ENCODE measurements at places on chromosomes 7 and 10. TPM values are rescaled to one million over a fixed set of nuclear protein-coding genes. Genes with fewer than 3 reads are reported as not detected.

The PLAC9 gene
- total RNA-seq, result 34.9 TPM

The MSMB gene
- total RNA-seq, result not detected

The GIMAP8 gene
- 6.1 TPM for total RNA-seq

The AS3MT gene
- 13.1 TPM for total RNA-seq

The TMEM176B gene
- total RNA-seq, result 59.3 TPM

The ANKRD61 gene
- not detected for total RNA-seq

The IMMP2L gene
- 38.5 TPM for total RNA-seq

The PON1 gene
- total RNA-seq, result not detected

The PLPP4 gene
- not detected for total RNA-seq

The ZNF804B gene
- total RNA-seq, result not detected

The ARPC1A gene
- total RNA-seq, result 90.6 TPM

GRCh38 chr10:5679606-5680005, 5.0 kb upstream of the TASOR2 start:
- ATAC-seq, result no peak

DNA sequence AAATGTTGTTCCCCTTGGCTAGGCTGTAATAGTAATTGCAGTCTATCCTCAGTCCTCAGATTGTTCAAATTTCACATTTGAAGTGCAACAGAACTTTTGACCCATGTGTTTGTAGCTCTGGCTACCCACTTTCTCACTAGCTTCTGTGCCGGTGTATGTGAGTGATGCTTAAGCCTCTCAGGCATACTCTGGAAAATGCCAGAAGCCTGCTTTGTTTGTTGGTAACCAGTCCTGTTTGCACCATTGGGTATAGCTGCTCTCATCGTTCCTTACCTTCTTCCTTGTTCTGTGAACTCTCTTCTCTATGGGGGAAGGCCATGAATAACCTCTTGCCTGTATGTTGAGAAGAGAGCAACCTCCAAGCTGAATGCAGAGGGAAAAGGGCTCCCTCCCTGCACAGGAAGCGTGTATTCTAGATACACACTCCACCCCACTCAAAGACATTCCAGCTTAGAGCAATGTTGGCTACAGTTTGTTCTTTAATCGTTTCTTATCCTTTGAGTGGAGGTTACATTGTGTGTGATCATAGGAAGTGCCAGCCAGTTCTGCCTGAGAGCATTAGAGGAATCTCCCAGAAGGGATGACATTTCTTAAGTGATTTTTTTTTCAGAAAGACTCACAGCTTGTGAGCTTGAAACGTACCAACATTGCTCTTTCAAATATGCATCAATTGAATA, 40.5 kb downstream of the C1QL3 start:
- no peak for ATAC-seq

GRCh38 chr7:151137076-151137675, 30.3 kb downstream of the GBX1 start:
- ATAC-seq, result no peak

DNA sequence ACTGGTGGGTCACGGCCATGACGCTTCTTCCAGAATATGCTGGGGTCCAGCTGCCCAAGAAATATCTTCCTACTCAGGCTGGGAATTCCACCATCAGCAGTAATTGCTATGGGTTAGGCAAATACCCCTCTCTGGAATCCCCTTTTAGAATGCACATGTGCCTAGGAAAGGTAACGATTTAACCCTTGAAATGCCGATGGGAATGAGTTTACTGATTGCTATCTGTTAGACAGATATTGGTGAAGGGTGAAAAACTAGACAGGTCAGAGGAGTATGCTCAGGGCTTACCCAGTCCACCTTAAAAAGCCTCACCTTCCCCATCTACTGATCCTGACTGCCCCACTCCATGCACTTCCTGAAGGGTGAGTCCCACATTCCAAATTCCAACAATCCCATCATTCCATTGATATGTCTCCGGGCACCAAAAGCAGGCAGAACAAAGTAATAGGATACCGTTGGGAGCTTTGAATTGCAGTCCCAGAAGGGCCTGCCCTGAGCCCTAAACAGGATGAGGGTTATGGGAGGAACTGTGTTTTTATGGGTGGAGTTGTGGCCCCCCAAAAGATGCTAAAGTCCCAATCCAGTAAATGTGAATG, 59.3 kb downstream of the DLG5 start:
- no peak for ATAC-seq

DNA sequence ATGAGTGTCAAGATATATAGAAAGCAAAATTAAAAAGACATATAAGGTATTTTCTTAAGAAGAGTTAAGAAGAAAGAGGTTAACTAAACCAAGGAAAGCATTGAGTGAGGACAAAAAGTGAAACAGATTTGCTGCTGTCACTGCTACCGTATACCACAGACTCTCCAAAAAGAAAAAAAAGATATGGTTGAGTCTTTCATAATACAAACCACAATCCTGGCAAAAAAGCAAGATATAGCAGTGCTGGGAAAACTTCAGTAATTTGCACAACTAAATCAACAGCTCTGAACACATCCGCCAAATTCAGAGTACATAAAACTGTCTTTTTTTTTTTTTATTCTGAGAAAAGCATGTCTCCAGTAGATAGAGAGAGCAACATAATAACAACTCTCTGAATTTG, 114.7 kb downstream of the ETV1 start:
- no peak for ATAC-seq

GRCh38 chr10:80829562-80829961, 291.9 kb downstream of the SH2D4B start:
- no peak for ATAC-seq

GRCh38 chr7:112630565-112630964, 149.8 kb downstream of the LSMEM1 start:
- ATAC-seq, result no peak

DNA sequence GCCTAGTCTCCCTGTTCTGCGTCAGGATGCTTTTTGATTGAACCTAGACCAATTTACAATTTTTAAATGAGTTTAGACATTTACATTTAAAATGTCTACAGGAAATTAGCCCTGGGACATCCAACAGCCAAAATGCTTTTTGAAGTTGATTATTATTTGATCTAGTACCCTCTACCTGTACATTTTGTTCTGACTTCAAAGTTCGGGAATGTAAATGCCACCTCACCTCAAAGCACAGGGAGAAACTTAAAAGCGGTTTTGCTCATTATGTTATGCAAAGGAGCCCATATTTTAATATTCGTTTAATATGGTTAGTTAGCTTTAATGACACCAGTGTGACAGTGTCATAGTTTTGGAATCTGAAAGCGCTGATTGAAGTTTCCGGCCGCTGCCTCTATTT, 80.1 kb upstream of the FAM204A start:
- no peak for ATAC-seq

DNA sequence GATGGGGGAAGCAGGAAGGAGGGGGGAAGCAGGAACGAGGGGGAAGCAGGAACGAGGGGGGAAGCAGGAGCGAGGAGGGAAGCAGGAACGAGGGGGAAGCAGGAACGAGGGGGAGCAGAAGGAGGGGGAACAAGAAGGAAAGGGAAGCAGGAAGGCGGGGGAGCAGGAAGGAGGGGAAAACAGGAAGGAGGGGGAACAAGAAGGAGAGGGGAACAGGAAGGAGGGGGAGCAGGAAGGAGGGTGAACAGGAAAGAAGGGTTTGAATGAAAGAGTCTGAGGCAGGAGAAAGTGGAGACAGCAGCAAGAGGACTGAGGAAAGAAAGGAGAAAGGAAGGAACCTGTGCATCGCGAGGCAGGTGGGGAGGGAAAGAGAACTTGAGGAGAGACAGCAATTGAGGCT, 256.6 kb downstream of the PTEN start:
- ATAC-seq, result no peak

DNA sequence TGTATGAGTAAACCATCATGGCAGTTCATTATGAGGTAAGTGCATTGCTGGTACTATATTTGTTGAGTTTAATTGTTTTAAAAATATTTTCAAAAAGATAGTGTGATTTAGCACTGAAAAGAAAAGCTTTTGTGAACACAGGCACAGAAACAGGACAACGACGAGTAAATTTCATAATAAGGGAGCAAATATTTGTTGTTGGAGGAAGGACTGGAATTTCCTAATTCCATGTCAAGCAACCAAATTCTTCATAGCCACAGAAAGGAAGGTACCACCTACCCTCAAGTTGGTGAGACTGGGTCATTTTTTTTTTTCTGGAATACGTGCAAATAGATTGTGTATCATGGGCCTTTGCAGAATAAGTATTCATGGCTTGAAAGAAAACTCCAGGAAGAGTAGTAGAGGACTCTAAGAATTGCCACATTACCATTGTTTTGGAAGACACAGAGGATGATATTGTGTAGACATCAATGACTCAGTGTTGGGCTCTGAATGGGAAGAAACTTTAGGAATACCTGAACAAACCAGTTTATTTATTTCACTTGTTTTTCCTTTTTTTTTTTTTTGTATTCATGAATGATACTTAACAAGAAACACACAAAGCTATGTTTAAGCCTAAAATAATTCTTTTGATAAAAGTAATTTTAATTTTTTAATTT, 7.8 kb downstream of the UBE2D4 start:
- no peak for ATAC-seq

GRCh38 chr7:138602451-138602850, 98.7 kb downstream of the SVOPL start:
- no peak for ATAC-seq

DNA sequence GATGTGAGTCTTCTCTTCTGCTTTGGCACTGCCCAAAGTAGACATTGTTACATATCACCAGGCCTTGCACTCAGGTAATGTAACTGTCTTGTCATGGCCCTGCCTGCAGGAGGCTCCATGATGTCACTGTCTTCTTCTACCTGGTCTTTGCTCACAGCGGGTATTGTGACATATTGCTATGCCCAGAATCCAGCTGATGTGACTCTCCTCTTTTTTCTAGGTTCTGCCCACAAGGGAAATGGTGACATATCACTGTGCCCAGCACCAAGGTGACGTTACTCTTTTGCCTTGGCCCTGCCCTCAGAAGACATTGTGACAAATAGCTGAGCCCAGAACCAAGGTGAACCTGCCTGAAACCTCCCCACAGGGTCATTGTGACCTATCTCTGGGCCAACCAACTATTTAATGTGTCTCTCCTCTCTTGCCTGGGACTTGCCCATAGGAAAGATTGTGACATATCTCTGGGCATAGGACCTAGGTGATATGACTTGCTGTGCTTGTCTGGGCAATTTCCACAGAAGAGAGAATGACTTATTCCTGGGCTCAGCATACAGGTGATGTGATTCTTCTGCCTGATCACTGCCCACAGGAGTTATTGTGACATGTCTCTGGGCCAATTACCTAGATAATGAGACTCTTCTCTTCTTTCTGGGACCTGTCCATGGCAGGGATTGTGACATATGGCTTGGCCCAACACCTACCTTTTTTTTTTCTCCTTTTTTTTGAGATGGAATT, 26.5 kb upstream of the ZNF107 start:
- ATAC-seq, result no peak

- no peak for ATAC-seq
Observed at GRCh38 chr10:117960345-117960935, 86.3 kb downstream of the RAB11FIP2 start.

DNA sequence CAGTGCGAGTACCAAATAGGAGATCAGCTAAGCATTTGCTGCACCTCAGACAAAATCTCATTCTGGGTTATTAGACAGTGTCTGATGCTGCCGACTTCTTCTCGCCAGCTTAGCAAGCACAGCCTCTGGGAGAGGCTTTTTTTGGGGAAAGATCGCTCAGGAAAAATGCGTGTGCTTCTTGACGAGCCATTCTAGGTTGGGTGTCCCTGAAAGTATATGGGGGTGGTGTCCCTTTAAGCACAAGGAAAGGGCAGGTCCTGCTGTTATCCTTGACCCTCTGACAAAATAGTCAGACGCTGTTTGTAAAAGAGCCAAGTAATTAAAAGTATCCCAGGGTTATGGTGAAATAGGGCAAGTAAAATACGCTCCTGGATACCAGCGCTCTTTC, 540.1 kb upstream of the FZD8 start:
- ATAC-seq, result no peak

DNA sequence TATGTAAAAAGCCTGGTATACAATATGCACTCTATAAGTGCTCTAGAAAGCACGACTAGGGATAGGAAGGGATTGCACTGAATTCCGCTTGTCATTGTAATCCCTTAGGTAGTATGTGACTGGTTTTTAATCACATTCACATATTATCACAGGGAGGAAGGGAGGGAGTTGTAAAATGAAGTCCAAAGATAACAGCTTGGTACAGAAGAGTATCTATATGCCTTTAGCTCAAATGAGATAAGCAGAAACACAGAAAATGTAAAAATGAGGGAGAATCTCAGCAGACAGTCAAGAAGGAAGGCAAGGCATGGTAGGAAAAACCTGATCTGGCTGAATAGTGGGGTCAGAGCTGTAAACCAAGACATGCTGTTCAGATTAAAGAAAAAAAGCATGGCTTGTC, 63.4 kb downstream of the ABI1 start:
- ATAC-seq, result no peak

GRCh38 chr7:30633223-30633622, 38.5 kb downstream of the GARS1 start:
- ATAC-seq, result no peak

DNA sequence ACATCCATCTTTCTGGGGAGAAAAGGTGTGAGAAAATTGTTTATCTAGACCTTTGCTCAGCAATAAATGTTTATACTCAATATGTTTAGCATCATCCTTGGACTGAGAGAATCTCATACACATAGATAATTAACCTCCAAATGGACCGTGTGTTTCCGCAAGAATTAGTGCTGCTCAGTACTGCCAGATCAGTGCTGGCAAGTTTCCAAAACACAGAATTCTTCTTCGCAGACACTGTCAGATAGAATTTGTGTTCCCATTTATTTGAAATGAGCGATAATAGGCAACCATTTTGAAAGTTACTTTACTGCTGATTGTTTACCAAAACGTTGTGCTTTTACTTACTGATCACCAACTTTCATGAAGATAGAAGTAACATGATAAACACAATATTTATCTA, 33.7 kb downstream of the STAMBPL1 start:
- no peak for ATAC-seq

- ATAC-seq, result no peak
Observed at GRCh38 chr7:5419539-5420066, 4.0 kb downstream of the TNRC18 start.
